ENCODE measurements at places on chromosomes 2 and 18.

GRCh38 chr18:3027370-3027891 lies 14.5 kb upstream of the LPIN2 start:
- no peak for DNase-seq

- DNase-seq, result no peak
Observed at GRCh38 chr2:151978709-151979108, 120.1 kb downstream of the CACNB4 start.

DNA sequence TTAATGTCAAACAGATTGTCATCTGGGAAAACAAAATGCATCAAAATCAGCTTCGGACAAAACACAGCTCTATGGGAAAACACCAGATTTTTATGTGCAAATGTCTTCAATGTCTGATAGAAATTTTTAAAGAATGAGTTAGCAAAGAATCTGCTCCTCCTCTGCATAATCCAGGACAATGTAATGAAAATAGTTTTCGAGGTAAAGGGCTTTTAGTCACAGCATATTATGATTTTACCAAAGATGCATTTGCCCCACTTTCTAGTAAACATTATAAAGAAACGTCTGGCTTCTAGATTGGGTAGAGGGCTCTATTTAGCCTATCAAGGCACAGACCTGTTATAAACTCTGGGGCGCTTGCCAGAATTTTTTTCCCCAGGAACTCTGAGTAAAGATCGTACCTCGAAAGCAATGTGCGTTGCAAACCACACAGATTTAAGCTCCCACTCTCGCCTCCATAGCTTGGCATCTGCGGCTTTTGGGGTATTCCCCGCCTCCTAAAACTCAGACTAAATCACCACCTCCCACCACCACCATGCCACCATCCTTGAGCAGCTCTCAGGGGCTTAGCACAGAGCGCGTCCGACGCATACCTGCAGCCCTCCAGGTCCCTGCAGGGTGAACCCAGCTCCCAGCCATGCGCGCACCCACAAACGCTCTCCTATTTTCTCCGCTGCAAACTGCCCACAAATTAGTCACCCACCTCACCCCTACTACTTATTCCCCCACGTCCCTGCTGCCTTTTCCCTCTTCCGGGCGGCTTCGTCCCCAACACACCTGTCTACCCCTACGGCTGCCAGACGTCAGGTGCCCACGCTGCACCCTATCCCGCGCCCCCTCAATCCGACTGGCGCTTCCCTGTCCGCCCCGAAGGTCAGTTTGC lies 829 bp downstream of the ACVR1C start:
- no peak for DNase-seq

DNA sequence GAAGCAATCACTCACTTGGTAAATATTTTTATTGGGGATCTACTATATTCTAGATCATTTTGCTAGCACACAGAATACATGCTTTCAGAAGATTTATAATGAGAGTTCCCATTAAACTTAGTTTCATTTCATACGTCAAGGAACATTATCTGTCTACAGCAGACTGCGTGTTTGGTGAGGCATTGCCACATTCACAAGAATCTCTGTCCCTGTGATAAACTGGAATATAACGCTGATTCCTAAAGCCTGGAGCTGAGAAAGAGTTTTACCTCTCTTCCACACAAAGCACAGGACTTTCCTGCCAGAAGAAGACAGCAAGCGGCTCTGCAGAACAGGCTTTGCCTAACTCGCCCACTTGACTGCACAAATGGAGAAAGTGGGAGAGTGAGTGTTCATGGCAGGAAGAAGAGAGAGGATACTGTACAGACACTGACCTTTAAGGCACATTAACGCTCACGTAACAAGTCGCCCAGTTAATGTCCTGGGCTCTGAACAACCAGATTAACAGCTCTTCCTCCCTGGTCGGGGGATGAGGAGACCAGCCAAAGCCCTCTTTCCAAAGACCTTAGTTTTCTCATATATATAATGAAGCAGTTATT lies 356.2 kb downstream of the GPD2 start:
- DNase-seq, result no peak

DNA sequence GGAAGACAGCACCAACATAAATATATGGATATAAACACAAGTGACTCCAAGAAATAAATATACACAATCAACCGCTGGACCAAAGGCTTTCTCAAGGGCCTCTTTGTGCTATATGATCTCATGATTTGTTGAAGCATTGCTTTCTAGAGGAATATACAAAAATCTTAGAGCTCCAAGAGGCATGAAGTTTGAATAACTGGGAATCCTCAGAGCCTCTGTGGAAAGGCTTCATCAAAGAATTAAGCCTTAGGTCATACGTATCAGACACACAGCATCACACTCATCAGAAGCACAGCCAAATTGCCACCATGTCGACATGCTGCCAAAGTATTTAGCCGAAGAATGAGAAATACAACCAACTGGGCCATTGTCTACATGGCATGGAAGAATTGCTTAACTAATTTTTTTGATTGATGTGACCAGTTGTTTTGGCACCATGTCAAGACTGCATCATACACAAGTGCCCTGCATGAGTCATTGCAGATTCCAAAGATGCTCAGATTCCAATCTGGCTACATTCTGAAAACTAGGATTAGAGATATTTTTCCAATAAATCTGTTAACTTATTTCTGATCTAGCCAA lies 860.6 kb upstream of the ZEB2 start:
- no peak for DNase-seq

- DNase-seq, result no peak
Observed at GRCh38 chr18:37285825-37286224, 279.8 kb downstream of the CELF4 start.

DNA sequence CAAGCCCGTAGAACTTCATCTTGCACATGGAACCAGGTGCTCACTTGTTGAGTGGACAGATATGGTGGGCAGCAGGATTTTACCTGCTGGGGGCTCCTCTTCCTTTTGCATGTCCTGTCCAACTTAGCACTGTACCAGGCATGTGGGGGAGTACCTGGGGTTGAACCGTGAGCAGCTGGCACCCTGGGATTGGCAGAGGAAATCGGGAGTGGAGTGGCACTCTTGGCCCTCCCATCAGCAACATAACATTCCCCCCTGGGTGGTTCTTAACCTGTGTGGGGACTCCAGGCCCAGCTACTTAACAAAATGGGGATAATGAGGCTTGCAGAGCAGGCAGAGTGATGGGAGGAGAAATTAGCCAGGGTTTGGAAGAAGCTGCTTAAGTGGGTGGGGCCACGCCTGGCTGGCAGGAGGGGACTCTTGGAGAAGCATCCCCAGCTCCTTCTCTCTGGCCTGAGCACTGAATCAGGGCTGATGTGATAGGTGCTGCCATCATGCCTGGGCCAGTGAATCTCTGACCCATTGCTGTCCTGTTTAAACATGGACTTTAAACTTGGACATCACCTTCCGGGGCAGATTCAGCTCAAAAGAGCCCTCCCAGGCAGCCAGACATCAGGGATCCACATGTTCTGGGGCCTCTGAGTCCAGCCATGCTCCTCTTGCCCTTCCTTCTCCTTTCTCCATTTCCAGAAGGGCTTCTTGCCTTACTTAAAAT lies 15.5 kb downstream of the FOSL2 start:
- no peak for DNase-seq

DNA sequence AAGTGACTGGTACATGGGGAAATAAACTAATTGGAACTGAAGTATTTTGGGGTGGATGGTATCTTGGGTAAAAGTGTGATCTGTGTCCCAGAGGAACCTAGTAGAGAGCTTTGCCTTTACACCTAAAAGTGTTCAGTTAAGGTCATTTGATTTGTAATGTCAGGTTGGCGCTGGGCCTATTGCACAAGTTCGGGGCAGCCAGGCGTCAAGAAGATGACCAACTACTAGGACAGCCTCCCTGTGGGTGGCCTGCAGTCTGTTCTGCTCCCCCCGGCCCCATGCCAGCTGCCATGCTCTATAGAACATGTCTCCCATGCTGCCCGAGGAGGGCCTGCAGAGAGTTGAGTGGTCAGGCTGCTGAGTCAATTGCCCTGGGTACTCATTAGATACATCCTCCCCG lies 10.1 kb downstream of the RRM2 start:
- no peak for DNase-seq

DNA sequence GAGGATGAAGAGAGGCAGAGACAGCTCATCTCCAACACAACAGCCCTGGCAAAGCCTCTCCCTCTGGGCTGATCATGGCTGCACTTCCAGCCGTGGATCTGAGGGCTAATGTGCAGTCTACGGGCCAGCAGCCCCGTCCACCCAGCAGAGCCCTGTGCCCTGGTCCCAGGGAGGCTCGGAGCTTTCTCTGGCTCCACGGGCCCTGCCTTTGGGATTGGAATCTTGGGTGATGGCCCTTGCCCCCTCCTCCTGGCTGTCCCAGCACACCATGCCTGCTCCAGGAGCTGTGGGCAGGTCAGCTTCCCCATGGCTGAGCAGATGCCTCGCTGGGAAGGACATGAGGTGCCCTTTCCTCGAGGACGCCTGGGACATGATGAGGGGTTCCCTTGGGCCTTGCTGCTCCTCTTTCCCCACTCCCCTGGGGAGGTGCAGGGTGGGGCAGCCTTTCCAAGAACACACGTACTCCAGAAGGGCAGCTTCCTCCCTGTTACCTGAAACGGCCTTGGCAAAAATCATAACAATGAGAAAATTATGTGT lies 66.9 kb downstream of the C18orf63 start:
- DNase-seq, result no peak

- no peak for DNase-seq
Observed at GRCh38 chr2:48417856-48418838, 111.8 kb upstream of the STON1 start.

DNA sequence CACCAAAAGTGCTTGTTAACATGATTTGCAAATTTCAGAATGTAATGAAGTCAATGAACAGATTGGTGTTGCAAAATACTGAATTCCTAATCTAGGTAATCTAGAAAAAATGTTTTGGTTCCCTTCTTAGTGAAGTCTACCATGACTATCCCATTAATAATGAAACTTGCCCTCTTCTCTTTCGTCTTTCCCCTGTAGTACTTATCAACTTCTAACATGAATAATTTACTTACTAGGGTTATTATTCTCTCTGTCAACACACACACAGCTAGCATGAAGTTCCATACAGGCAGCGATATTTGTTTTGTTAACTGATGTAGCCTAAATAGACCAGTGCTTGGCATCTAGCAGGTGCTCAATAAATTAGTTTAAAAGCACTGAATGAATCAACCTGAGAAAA lies 160.2 kb downstream of the NCK2 start:
- no peak for DNase-seq

GRCh38 chr18:5175378-5175777 lies 21.7 kb downstream of the AKAIN1 start:
- no peak for DNase-seq

DNA sequence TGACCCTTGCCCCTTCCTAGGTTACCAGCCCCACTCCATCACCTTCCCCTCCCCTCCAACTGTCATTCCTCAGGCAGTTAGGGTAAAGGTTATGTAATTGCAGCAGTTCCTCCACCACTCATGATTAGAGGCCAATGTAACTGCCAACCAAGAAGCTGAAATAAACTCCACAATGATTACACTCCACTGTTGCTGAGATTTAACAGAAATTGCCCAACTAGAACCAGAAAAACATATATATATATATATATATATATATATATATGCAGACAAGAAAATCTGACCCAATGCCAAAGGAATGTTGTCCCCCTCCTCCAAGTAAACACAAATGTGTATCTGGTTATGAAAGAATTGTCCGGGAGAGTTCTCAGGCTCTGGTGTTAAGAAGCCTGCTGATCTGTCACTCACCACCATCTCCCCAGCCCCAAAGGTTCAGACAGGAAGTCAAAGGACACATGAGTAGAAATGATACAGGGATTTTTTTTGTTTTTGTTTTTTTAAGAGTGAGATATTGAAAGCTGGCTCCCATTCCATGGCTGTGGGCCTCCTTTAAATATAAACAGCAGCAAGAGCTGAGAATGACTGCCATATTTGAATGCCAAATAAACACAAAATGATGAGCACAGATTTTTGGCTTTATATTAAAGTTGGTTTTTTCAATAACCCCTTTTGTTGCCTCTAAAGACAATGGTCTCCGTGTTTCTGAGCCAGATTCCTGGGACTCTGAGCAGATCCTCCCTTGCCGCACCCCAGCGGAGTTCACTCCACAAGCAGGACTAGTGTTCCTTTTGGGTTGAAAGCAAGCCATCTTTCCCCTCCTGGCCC lies 127.2 kb upstream of the MAPRE2 start:
- no peak for DNase-seq

DNA sequence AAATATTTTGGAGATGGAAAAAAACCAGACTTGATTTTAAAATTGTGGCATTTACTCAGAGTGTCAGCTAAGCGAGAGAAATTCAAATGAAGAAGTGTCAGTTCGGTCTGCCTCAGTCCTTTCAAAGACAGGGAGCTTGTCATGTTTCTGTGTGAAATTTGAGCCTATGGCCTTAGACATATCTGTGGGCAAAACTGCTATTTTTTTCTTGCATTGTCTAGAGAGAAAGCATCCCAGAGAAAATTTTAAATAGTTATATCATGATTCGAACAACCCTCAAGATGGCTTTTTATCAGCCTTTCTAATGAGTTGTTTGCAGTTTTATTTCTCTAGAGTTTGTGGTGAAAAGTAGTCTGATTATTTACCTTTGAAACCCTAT lies 50.2 kb upstream of the KCNE4 start:
- no peak for DNase-seq

- no peak for DNase-seq
Observed at GRCh38 chr2:236073246-236073645, 94.9 kb downstream of the GBX2 start.

- DNase-seq, result no peak
Observed at GRCh38 chr18:55370936-55371335, 217.1 kb downstream of the TCF4 start.

DNA sequence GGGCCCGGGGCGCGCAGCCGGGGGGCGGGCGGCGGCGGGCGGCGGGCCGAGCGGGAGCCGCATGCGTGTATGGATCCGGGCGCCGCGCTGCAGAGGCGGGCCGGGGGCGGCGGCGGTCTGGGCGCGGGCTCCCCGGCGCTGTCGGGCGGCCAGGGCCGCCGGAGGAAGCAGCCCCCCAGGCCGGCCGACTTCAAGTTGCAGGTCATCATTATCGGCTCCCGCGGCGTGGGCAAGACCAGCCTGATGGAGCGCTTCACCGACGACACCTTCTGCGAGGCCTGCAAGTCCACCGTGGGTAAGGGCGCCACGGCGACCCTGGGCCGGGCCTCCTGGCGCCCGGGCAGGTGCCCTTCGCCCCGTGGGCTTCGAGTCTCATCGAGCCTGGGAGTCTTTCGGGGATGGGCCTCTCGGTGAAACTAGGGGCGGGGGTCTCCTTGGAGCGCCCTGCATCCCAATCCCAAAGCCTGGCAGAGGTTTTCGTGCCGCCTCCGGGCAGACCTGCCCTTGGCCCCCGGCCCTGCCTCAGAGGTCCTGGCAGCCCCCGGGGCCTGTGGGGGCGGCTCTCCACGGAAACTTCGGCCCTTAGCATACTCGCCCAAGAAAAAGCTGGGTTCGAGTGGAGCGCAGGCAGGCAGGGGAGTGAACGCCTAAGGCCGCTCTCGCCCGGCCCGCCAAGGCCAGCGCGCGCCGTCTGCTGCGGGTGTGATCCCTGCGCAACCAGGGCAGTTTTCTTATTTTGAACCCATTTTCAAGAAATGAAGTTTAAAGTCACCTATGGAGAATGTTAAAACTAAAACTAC lies 622 bp downstream of the RAB12 start:
- no peak for DNase-seq

- DNase-seq, result no peak
Observed at GRCh38 chr18:3525870-3526420, 76.0 kb downstream of the TGIF1 start.

GRCh38 chr18:9642799-9643462 lies 28.6 kb upstream of the PPP4R1 start:
- DNase-seq, result no peak

Measured in stimulated activated CD8-positive, alpha-beta memory T cell treated with anti-CD3 and anti-CD28 coated beads, Interleukin-4, amount 100 ng/mL, for 1 hour (primary cell).